ENCODE measurements at places on chromosomes 7 and 10.

GRCh38 chr10:11387044-11387443 lies 224.4 kb downstream of the USP6NL start:
- no peak for DNase-seq

- no peak for DNase-seq
These were observed 78.1 kb upstream of the VWDE start for GRCh38 chr7:12481722-12482121.

GRCh38 chr7:8831376-8831775 lies 398.0 kb downstream of the NXPH1 start:
- no peak for DNase-seq

DNA sequence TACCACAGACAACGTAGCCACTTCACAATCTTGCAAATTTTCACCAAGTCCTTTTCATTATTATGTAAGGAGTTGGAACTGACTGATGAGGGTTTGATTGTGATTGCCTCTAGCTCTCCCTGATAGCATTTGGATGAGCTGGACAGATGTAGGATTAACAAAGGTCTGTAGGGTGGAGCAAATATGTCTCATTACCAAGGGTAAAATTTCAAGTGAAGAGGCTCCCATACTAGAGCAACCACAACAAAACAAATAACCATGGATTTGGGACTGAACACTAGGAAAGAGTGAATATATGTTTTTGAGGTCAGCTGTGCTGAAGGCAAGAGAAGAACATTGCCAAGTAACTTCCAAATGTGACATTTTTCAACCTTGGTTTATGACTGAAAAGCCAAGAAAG lies 281.7 kb downstream of the NEBL start:
- DNase-seq, result no peak

DNA sequence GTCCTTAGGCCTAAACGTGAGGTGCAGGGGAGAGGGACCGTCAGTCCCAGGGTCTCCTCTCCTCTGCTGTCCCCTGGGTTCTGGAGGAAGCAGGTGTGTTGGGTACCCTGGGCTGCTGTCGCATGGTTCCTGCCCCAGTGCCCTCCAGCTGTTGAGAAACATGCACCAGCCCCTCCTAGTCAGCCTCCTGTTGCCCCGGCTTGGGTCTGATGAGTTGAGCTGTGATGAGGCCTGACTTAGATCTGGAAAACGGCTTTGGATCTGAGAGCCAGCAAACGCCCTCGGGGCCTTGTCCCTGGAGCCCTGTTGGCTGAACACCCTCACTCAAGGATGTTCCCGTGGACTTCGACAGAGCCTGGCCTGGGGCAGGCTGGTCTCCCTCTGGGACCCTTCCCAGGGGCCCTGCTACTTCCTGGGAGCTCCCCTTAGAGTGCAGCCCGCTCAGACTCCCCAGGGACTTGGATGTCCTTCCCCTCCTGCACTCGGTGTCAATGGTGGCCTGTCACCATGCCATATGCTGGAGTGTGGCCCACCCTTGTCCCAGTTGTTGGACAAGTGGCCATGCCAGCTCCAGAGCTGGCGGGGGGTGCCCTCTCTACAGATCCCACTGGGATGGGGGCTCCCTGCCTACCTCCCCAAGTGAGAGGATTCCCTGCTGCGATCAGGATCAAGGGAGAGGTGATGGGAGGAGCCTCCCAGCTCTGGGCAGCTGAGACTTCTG lies 12.3 kb downstream of the ZNF316 start:
- DNase-seq, result no peak
